ENCODE measurements at places on chromosomes 3 and 15. TPM values are rescaled to one million over a fixed set of nuclear protein-coding genes. Genes with fewer than 3 reads are reported as not detected.

- no peak for DNase-seq
Observed at GRCh38 chr3:46490338-46491084, 7.3 kb upstream of the RTP3 start.

GRCh38 chr3:161737171-161737570, 240.6 kb downstream of the OTOL1 start:
- DNase-seq, result no peak

The STOML1 gene
- total RNA-seq, result 13.0 TPM

- no peak for DNase-seq
Observed at GRCh38 chr3:30708472-30708871, 102.1 kb downstream of the TGFBR2 start.

DNA sequence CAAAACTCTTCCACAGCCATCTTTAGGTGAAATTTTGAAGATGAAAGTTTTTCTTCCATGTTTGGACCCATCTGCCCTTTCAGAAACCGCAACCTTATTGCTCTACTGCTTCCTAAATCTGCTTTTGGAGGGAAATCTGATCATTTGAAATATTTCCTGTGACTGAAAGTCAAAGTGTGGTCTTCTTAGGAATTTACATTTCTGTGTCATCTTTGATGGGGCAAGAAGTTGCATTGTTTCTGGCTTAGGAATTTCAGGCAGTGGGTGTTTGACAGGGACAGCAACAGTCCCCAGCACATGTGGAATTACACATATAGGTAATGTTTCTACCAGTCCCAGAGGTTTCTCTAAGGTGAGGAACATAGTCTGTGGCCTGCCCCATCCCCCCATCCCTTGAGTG, 5.3 kb upstream of the TYRO3 start:
- no peak for DNase-seq

GRCh38 chr3:47251689-47252088, 30.9 kb downstream of the KIF9 start:
- no peak for DNase-seq

- DNase-seq, result peak; percentile 33
Observed at GRCh38 chr15:101320501-101321052, 25.5 kb upstream of the SNRPA1 start.

DNA sequence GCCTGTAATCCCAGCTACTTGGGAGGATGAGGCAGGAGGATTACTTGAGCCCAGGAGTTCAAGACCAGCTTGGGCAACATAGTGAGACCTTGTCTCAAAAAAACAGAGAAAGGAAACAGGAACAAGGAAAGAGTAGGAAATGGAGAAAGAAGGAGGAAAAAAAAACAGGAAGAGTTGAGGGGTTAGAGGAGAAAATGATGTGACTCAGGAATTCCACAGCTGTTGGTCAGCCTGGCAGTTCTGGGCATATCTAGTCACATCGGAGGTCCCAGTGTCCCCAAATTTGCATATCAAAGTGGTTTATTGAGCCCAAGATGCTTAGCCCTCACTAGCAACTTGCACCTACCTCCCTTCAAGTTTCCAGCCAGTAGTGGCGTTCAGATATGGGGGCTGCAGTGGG, 18.8 kb upstream of the JMJD7 start:
- no peak for DNase-seq

DNA sequence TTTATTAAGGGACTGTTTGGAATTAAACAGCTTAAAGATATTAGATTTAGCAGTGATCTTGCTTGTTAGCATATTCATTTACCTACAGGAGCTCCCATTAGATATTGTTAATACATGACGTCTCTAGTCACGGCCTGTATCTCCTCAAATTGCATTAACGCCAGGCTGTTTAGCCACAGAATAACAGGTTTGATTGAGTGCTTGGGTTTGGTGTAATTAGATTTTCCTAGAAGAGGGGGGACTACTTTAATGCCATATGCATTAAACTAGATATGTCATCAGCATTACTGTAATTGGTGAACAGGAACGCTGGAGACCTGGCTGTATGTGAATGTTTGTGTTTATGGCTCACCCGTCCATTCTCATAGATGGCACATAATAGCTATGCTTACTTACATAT, 841.4 kb upstream of the NR2F2 start:
- DNase-seq, result no peak

DNA sequence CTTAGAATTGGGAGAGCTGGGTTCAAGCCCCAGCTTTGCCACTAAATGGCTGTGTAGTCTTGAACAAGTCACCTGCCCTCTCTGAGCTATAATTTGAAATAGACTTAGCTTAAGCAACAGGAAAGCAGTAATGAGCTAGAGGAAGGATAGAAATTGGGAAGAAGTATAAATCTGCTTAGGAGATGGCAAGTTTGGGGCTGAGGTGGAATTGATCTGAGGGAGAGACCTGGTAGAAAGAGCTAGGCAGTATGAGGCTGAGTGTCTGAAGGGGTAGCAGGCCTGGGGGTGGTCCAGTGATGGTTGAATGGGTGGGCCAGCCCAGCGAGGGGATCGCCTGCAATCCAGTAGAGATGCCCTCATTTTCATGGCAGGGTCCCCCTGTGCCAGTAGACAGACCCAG, 22.9 kb downstream of the LPP start:
- DNase-seq, result no peak

The GCNT3 gene
- total RNA-seq, result 1.1 TPM

GRCh38 chr3:58334013-58334321, 1.3 kb downstream of the PXK start:
- DNase-seq, result no peak

The GUCA1C gene
- not detected for total RNA-seq

The ADAMTSL3 gene
- 1.3 TPM for total RNA-seq

DNA sequence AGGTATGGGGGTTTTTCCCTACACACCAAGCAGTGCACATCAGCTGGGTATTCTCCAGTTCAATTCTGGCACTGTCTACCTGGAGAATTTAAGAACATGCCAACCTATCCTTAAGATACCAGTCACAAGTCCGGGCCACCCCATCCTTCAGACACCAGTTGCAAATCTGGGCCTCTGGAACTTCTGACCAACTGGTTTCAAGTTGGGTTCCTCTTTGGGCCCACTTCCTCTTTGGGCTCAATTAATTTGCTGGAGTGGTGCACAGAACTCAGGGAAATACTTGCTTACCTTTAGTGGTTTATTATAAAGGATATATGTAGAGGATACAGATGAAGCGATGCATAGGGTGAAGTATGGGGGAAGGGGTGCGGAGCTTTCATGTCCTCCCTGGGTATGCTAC, 25.3 kb downstream of the GLCE start:
- no peak for DNase-seq

The RPS17 gene
- total RNA-seq, result 3,581 TPM

GRCh38 chr3:149382518-149382917, 5.1 kb upstream of the TM4SF1 start:
- no peak for DNase-seq

DNA sequence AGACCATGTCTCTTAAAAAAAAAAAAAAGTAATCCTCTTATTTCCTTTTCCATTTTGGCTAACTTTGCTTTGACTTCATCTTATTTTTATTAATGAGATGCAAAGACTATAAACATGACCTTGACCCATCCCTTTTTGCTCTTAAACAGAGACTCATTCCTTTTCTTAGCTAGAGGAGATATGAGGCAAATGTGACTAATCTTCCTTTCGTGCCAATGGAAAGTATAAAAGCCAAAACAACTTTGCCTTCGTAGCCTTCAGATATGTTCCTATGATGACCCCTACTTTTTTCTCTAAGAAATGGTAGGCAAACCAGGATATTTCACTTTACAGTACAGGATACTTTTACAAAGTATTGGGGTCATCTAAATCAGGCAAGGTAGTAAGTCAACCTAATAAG, 36.9 kb upstream of the GOLGB1 start:
- no peak for DNase-seq

The TMEM45A gene
- total RNA-seq, result 2.6 TPM
